HCT116 (cell line): ENCODE measurements at places on chromosomes 3 and 15. TPM values are rescaled to one million over a fixed set of nuclear protein-coding genes. Genes with fewer than 3 reads are reported as not detected.
A peak's percentile ranks its signal among the peaks of the same experiment; 100 is the strongest.

The GHRL gene
- total RNA-seq, result not detected

The CD96 gene
- total RNA-seq, result 0.42 TPM

- DNase-seq, result peak; percentile 91
Measured at GRCh38 chr3:112097378-112097777, 11.2 kb downstream of the C3orf52 start.

DNA sequence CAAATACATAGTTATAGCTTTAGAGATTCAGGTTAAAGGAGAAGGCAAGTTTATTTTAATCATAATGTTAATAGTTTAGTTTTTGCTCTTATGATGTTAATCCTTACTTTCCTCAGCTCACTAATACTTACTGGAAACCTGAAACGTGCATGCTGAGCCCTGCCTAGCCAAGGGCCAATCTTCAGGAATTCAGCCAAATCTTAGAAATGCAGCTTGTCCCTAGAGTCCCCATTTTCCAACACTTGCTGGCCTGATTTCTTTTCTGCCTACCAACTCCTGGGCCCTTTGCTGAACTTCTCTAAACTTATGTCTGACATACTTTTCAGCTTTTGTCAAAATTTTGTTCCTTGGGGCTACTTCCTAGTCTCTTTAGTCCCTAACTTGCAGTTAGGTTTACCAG lies 22.8 kb downstream of the BCHE start:
- no peak for DNase-seq

- DNase-seq, result no peak
Measured at GRCh38 chr3:194054961-194055360, 81.0 kb upstream of the HES1 start.

DNA sequence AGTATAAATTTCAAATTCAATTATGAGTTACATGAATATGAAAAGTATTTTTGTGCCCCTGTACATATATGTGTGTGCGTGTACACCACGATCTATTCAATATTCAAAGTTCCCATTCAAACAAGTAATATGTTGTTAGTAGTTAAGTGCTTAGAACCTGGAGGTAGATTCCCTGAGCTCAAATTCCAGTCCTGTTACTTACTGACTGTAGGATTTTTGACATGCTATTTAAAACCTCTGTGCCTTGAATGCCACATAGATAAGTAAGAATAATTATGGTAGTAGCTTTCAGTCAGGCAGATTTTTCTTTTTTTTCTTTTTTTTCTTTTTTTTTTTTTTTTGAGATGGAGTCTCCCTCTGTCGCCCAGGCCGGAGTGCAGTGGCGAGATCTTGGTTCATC lies 53.3 kb upstream of the CMSS1 start:
- DNase-seq, result no peak

GRCh38 chr3:184543256-184543655 lies 18.3 kb upstream of the EPHB3 start:
- DNase-seq, result no peak

DNA sequence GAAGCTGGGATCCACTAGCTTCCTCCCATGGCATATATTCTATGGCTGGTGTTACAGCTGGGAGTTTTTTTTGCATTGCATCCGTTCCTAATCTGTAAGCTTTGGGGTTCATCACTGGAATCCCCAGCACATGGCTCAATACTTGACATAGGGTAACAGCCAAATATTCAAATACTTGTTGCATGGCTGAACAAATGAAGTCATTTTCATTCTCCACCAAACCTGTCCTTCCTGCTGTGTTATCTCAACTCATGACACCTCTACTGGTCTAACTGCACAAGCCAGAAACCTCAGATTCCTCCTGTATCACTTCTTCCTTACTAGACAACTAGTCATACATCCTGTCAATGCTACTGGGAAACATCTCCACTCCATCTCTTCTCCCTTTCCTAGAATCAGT lies 43.4 kb downstream of the ST3GAL6 start:
- DNase-seq, result no peak

- DNase-seq, result no peak
Measured at GRCh38 chr3:185065059-185065458, 87.8 kb downstream of the C3orf70 start.

GRCh38 chr3:197501879-197502620 lies 53.7 kb downstream of the BDH1 start:
- DNase-seq, result no peak

DNA sequence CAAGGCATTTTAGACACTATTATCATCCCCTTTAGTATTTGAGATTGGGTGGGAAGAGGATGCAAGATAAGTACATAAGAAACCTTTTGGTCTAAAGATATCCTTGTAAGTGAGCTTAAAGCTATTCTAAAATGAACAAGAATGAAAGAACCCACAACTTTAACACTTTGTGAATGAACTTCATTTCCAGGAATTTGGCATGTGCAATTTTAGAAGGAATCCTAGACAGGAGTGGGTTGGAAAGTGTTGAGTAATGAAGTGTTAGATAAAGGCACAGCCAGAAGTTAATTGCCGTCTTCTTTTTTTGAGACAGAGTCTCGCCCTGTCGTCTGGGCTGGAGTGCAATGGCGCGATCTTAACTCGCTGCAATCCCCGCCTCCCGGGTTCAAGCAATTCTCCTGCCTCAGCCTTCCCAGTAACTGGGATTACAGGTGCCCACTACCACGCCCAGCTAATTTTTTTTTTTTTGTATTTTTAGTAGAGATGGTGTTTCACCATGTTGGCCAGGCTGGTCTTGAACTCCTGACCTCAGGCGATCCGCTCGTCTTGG lies 13.2 kb upstream of the TEX9 start:
- no peak for DNase-seq

- no peak for DNase-seq
Measured at GRCh38 chr3:126567696-126568438, 9.1 kb upstream of the C3orf22 start.
